ENCODE measurements at places on chromosomes 12 and 14.

GRCh38 chr12:39860695-39861094, 241.1 kb upstream of the ABCD2 start:
- no peak for DNase-seq

- peak; percentile 29 for DNase-seq
Observed at GRCh38 chr12:93979189-93979588, 169.2 kb upstream of the PLXNC1 start.

- no peak for DNase-seq
Observed at GRCh38 chr14:68767248-68767645, 25.6 kb downstream of the ZFP36L1 start.

DNA sequence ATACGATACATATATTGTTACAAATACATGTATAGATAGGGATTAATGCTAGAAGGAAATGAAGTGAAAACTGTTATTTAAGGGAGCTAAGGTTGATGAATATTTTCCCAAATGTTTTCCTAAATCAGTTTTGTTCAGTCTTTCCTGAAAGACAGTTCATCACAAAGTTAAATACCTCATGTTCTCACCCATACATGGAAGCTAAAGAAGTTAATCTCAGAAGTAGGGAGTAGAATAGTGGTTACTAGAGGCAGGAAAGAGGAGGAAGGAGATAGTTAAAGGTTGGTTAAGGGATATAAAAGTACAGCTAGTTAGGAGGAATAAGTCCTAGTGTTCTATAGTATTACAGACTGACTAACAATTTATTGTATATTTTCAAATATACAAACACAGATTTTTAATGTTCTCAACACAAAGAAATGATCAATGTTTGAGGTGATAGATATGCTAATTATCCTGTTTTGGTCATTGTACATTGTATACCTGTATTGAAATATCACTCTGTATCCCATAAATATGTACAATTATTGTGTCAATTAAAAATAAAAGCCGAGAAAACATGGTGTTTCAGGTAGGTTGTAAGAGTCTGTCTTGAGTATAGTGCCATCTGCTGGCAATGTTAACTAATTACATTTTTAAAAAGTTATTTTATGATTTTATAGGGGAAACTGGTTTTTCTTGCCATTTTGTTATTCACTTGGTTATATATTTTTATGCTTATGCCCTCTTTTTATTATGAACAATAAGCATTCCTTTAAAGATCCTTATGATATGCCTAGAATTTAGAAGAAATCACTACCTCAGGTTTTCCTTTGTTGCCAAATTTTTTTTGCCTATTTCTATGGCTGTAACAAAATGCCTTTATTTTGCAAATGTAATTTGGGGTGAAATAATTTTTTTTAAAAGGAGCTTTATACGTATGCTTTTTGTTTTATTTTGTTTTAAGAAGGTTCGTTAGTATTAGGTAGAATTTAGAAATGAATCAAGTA, 26.9 kb downstream of the ZDHHC17 start:
- peak; percentile 27 for DNase-seq

DNA sequence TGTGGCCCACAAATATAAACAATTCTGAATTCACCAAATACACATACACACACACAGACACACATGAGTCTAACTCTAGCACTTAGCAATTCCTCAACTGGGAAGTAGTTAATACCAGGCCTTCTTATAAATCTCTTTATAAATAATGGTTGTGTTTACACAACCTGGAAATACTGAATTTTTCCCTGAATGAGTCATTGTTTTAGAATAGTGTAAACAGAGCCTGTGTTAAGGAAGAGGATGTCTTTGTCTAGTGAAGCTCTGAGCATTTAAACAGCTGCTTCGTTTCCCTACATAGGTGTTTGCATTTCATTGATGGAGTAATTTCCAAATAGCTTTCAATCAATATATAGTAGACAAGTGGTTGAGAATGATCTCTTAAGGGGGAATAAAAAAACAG, 218.8 kb downstream of the BTG1 start:
- DNase-seq: peak; percentile 67

DNA sequence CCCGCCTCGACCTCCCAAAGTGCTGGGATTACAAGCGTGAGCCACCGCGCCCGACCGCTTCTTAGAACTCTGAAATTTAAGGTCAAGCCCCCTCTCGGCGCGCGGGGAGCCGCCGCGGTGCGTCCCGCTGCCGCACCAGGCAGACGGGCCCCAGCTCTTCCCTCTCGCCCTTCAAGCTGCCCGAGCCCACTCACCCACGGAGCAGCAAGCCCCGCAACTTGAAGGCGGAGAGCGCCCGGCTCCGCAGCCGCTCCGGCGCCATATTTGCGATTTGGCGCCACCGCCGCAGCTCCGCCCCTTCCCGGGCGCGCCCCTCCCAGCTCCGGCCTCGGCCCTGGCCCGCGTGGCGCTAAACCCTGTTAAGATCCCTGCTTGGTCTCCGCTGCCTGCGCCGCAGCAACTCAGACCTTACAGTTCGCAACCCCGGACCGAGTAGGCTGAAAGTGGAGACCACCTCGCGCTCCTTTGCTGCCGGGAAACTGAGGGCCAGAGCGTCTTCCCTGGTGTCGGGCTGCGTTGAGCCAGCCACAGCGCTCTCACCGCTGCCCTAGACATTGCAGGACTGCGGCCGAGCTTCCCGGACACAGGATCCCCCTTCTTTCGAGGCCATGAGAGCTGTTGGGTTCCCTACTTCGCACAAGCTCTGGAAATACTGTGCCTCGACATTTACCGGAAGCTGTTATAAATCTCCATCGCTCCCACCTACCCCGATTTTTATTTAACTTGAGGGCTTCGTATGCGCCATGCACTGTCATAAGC, at the start of gene POLE2:
Gene POLE2, minus strand, starts transcription at position 273 of the 759 bp plus-strand sequence. Its CDS starts 11 bp downstream, at position 262.
- DNase-seq: peak; percentile 74

GRCh38 chr12:19148860-19149259, 19.3 kb downstream of the PLEKHA5 start:
- DNase-seq: no peak

DNA sequence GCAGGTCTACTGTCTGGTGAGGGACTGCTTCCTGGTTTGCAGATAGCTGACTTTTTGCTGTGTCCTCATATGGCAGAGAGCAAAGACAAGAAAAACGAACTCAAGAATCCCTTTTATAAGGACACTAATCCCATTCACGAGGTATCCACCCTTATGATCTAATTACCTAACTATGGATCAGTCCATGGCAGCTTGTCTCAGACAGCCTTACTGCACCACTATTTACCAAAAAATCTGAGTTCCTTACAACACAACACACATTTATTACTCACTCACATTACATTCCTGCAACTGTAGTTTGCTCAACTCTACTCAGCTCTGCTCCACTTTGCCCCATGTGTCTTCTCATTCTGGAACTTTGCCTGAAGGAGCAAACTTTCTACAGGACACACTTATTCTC, 10.1 kb upstream of the SLC6A15 start:
- DNase-seq: no peak

- no peak for DNase-seq
Observed at GRCh38 chr12:101671833-101672232, 25.6 kb upstream of the CHPT1 start.

DNA sequence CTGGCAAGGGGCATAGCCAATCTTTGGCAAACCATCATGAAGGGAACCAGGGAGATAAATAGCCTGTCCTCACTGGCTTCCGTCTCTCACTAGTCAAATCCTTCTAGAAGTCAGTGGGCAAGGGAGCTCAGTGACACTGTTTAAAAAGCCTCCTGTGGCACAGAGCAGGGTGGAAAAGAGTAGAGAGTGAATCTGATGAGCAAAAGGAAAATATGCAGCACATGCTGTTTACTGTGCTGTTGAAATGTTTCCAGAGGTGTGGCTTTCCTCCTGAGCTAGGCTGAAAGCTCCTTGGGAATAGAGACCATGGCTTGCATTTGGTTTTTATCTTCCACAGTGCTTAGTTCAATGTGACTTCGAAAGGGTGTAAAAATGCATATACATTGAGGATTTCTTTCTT, 7.7 kb upstream of the DYRK2 start:
- no peak for DNase-seq

DNA sequence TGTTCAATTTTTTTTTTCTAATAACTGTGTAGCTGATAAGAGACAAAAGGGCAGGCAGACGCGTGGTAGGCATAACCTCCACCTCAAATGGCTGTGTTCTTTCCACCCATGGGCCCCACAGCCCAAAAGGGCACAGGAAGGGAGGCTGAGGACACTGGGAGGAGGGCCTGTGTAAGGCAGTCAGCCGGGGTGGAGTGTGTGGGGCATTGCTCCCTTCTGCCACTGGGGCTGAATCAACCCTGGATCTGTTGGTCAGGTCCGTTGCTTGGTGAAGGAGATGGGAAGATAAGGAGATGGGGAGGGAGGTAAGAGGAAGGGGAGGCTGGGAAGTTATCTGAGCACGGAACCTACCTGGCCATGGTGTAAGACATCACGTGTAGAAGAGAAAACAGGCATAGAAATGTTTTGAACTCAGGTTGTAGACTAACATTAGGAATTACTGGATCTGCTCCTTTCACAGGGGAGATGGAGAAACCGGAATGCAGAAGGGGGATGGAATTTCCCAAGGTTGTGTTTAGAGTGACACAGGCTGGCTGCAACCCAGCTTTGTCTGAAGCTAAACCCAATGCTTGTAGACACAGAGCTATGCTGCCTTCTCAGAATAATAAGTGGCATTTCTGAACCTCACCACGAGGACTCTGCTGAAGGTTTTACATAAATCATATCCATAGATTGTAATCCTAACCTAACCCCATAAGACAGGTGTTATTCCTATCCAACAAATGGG, 138.5 kb upstream of the NOS1 start:
- DNase-seq: no peak

DNA sequence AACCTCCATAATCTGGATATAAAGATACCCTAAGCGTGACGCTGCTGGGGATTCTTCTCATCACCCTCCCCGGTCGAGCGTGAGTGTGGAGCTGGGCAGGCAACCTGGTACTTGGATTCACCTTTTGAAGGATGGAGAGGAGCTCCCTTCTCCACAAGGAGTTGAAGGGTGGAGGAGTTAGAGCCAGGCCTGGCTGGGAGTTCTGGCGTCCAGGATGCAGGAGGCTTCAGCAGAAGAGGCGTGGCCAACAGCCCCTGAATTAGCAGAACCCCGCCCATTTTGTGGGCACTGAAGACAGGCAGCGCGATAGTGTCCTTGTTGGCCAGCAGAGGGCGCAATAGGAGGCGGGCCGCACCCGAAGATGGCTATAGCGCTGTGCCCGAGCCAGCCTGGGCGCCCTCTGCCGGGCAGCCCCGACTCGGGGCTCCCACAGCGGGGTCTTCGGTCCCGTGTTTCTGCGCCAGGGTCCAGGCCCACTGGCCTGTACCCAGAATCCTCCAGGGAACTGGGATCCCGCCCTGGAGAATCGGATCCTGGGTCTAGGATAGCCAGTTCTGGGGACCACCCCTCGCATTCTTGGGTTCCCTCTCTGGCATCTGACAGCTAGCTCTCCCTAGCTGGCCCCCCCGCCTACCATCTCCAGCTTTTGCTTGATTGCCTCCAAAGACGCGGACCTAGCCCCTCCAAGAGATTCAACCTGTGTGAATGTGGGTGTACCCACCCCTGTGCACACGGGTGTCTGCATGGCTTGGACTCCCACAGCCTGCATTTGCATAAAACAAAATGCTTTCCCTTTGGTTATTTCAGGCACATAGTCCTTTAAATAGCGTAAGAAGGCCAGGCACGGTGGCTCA, 26.0 kb upstream of the SMUG1 start:
- peak; percentile 88 for DNase-seq

DNA sequence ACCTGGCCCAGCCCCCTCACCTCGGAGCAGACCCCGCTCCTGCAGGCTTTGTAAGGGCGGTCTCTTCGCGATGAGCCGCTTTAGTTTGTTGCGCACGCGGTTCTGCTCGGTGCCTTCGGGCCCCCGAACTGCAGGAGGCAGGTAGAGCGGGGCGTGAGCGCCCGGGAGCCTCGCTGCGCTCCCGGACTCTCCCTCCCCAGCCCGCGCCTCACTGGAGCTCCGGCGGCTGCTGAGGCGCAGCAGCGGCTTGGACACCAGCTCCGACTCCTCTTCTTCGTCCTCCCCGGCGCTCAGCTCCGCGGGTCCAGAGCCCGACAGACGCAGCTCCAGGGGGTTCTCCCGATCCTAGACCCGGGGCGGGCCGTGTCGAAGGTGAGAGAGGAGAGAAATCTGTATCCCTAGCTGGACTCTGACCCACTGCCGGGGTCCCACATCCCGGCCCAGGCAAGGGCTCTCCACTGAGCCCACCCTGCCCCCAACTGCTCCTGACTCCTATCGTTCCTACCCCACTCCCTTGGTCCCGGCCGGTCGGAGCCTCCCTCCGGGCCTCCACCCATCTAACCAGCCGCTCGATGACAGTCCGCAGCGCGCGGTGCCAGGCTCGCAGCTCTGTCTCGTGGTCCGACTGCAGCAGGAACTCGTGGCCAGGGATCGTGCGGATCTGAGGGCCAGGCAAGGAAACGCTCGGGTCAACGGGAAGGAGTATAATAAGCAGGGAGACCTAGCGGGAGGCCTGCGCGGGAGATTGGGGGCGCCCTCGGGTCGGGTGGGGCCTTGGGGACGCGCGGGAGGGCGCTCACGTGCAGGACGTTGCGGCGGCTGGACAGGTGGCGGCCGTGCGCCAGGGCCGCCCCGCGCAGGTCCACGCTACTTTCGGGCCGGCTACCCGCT, 4.2 kb downstream of the ARHGAP9 start:
- DNase-seq: no peak

DNA sequence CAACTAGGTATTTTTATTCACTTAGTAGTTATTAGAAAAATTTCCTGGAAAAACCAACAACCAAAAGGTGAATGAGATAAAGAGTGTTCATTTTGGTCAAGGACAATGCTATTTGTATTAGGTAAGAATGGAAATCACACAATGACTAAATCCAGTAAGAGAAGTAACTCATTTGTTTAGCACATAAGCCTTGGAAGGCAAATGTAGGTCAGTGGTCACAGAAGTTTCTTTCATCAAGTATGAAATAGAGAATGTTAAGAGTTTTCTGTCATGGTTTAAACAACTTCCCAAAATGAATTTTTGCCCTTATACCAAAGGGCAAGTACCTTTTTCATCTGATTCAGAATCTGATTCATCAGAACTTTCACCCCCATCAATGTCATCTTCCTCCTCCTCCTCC, 101.7 kb downstream of the KIF21A start:
- no peak for DNase-seq

- DNase-seq: no peak
Observed at GRCh38 chr12:74391283-74391682, 146.4 kb upstream of the ATXN7L3B start.

GRCh38 chr14:57746563-57746962, 119.3 kb downstream of the SLC35F4 start:
- no peak for DNase-seq

DNA sequence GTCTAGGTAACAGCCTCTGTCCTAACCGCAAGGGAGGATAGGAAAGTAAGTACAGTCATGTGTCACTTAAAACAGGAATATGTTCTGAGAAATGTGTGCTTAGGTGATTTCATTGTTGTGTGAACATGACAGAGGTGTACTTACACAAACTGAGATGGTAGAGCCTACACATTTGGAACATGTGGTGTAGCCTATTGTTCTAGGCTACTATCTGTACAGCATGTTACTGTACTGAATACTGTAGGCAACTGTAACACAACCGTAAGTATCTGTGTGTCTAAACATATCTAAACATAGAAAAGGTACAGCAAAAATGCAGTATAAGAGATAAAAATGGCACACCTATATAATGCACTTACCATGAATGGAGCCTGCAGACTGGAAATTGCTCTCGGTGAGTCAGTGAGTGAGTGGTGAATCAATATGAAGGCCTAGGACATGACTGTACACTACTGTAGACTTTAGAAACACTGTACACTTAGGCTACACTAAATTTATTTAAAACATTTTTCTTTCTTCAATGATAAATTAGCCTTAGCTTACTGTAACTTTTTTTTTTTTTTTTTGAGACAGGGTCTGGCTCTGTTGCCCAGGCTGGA, 13.2 kb upstream of the MDM2 start:
- peak; percentile 63 for DNase-seq

Data from astrocyte of the spinal cord (primary cell).